Naive B cell (primary cell): ENCODE measurements at places on chromosomes 1 and 21. TPM values are rescaled to one million over a fixed set of nuclear protein-coding genes. Genes with fewer than 3 reads are reported as not detected.

GRCh38 chr1:206778031-206778430 lies 5.7 kb upstream of the IL10 start:
- DNase-seq, result no peak

GRCh38 chr1:18948913-18949685 lies 7.4 kb downstream of the IFFO2 start:
- DNase-seq, result no peak

The RABGGTB gene
- 7.3 TPM for polyA plus RNA-seq

The OR6K3 gene
- polyA plus RNA-seq, result not detected

The APCS gene
- not detected for polyA plus RNA-seq

DNA sequence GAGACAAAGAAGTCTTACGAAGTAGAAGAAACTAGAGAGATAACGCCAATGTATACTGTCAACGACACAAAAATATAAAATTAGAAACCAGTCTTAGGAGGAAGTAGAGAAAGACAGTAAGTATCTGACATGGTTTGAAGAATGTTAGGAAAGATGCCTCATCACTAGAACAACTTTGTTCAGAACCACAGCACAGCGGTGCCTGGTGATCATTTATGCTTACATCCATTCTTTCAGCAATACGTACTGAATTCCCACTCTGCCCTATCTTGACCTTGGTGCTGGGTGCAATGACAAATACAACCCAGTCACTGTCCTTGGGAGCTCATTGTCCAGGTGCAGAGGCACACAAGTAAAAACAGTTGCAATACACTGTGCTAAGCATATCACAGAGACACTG lies 104.4 kb downstream of the TM2D1 start:
- no peak for DNase-seq

GRCh38 chr21:29550205-29550604 lies 251.5 kb downstream of the BACH1 start:
- DNase-seq, result no peak

The SFN gene
- polyA plus RNA-seq, result not detected

DNA sequence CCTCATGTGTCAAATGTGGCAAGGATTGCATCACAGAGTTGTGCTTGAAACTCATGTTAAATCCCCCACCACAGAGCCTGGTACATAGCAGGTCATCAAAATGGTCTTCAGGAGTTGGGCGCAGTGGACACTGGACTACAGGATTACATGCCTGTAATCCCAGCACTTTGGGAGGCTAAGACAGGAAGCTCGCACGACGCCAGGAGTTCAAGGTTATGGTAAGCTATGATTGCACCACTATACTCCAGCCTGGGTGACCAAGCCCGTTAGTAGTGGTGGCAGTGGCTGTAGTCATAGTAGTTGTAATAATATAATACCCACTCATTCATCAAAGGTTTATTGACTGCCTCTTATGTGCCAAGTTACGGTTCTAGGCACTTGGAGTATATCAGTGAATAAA lies 123.4 kb upstream of the IRF2BP2 start:
- no peak for DNase-seq

- DNase-seq, result no peak
These were observed 356.4 kb upstream of the ST6GALNAC5 start for GRCh38 chr1:76510672-76511557.

DNA sequence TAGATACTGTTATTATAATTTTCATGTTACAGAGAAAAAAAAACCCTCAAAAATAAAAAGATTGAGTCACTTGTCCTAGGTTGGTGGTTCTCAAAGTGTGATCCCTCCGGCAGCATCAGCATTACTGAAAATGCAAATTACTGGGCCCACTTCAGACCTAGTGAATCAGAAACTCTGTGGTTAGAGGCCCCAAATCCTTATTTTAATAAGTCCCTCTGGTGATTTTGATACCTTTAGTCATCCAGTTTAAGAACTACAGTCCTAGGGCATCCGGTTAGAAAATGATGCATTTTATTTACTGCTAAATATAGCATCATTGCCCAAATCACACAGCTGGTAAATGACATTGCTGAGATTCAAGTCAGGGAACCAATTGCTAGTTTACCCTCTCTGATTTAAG lies 203.7 kb upstream of the RUNX1 start:
- DNase-seq, result no peak

DNA sequence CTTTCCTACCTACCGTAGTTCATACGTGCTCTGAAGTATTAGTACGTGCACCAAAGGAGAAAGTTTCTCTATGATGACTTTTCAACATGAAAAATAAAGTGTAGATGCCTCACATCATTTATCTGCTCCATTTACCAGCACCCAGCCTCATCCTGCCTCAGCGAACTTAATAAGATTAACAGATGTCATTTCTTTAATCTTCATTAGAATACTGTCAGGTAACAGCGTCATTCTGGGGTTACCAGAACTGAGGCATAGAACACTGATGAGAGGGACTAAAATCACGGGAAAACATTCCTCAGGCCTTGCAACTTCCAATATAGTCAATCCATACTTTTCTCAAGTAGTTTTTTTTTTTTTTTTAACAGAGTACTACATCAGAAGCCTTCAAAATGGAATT lies 43.2 kb upstream of the DISC1 start:
- DNase-seq, result no peak

The TEX38 gene
- polyA plus RNA-seq, result not detected

GRCh38 chr1:247007511-247008405 lies at the start of gene ZNF695:
Gene ZNF695 (minus strand): TSS chr1:247008057. CDS start chr1:247007908, 149 bp downstream.
- DNase-seq, result peak; percentile 79

GRCh38 chr1:204633665-204634064 lies 51.9 kb downstream of the LRRN2 start:
- DNase-seq, result no peak

DNA sequence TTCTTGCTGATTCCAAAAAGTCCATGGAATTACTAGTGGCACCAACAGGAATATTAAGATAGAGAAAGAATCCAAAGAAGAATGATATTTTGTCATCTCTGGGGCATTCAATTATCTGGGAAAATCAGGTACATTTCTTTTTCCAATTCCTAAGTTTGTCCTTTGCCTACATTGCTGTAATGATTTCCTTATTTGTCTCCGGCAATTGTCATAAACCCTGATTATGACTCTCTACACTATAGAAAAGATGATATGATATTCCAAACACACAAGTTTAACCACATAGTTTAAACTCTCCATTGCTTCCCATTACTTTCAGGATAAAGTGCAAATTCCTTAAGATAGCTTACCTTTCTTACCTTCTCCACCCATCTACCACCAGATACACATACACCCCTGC lies 647.0 kb downstream of the PLPP3 start:
- DNase-seq, result no peak

- DNase-seq, result no peak
These were observed 162.7 kb downstream of the DNM3 start for GRCh38 chr1:172003766-172004530.

- DNase-seq, result no peak
These were observed 62.9 kb downstream of the TRABD2B start for GRCh38 chr1:47934243-47934805.

DNA sequence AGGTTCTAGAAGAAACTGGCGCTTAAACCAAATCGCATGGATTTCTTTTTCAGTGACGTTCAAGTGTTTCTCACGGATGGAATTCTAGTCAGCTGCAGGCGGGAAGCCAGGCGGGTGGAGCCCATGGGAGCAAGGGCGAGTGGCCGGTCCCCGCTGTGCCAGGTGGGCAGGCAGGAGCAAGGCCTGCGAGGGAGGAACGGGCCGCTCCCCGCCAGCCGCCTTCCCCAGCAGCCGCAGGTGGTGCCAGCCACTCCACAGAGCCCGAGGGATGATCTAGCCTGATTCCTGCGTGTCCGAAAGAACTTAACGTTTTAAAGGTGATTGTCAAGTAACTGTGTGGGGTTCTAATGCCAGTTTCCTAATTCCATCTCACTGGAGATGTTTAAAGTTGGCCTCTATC lies 9.1 kb downstream of the PEX10 start:
- DNase-seq, result no peak

DNA sequence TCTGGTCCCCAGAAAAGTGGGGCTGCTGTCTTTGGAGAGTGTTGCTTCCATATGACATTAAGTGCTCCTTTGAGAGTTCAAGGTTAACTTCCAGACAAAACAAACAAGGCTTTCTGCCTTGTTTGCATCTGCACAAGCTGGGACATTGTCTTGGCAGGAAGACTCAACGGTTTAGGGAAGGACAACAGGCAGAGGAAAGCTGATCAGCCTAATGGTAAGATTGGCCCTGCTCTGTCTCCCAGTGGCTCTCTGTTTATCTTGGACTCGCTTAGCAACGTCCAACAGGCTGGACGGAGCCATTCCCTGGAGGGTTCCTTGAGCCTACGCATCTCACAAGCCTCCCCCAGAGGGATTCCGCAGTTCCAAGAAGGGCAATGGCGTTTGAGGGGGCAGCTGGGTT lies 62.2 kb upstream of the SLC44A3 start:
- DNase-seq, result no peak

DNA sequence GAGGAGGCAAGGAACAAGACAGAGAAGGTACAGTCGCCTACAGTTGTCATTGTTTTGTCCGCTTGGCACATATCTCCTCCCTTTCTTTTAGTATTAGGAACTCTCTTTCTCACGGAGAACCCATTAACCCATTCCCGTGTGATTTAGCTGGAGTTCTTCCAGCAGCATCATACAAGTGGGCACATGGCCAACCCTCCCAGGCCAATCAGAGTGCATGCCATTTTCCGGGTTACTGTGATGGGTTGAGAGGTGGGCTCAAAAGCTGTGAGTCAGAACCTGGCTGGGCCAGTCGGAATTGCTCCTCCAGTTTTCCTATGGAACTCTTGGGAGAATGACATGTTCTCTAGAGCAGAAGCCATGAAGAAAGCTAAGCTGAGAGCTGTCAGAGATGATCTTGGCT lies 83.1 kb upstream of the SOD1 start:
- no peak for DNase-seq

GRCh38 chr1:152328801-152329391 lies 3.9 kb upstream of the FLG start:
- no peak for DNase-seq

GRCh38 chr1:1600861-1601563 lies 1.1 kb upstream of the FNDC10 start:
- DNase-seq, result no peak

DNA sequence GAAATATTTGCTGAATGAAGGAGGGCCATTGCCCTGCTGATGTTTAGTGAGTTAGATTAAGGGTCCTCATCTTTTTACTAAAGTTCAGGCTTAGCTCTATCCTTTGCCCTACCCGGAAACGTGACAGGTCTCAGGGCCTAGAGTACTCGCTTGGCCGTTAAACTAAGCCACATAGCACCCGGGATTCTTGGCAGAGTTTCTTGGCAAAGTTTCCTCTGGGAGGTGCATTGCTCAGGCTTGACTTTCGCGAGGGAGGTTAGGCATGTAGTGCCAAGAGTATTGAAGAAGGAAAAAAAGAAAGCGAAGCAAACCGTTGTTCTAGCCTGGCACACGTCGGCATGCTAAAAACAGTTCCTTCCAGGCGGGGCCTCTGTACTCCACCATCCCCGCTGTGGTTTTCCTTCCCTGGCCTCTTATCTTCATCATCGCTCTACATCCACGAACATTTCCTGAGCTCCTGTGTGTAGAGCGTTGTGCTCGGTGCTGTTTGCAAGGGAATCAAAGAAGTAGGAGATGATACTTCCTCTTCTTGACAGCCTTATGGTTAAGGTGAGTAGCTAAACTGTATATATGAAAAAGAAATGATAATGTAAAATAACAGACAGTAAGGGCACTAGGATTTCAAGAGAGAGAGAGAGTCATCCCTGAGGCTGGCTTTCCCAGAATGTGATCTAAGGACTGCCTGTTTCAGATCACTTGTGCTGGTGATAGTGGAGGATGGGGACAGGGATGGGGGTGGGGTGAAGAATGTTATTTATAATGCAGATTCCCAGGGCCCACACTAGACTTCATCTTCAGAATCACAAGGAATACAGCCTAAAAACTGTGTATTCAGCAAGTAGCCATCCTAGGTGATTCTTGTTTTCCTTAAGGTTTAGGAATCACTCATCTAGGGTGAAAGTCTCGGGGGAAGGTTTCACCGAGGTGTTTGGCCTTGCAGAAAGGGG lies 18.8 kb downstream of the RNF220 start:
- no peak for DNase-seq

GRCh38 chr1:87650306-87650705 lies 321.6 kb downstream of the LMO4 start:
- no peak for DNase-seq

DNA sequence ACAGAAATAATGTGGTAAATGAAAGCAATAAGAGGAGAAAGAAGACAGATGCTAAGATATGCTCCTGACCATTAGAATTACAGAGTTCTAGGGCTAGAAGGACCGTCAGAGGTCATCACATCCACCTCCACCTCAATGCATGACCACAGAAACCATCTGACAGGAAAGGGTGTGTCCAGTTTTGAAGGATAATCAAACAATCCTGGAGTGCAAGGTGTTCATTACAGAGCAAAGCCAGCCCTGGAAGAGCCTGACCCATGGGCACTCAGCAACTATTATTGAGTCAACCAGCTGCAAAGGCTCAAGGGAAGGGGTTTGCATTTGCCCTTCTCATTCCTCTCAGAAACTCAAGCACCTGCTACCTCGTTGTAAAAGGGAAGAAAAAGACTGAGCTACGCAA lies 46.4 kb downstream of the TOR1AIP2 start:
- no peak for DNase-seq

The DYRK3 gene
- not detected for polyA plus RNA-seq

- no peak for DNase-seq
These were observed 1.7 kb upstream of the PRDM16 start for GRCh38 chr1:3067301-3067670.

GRCh38 chr1:97034651-97035050 lies 313.1 kb downstream of the PTBP2 start:
- no peak for DNase-seq

DNA sequence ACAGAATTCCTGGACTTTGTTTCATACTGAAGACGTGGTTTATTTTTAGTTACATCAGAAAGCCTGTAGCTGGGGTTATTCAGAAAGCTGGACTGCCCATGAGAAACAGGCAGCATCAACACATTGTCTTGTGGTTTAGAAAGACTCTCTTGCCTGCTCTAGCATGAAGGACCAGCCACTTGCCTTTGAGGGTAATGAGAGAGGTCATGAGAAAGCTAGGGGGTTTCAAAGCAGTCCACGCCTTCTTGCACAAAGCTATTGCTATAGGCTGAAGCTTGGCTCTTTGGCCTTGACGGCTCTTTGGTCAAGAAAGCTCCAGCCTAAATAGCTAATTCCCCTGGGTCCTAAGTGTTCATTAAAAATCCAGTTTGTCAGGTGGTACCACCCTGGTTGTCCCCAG lies 208.1 kb downstream of the PRDM2 start:
- DNase-seq, result no peak

The CCDC185 gene
- polyA plus RNA-seq, result not detected

DNA sequence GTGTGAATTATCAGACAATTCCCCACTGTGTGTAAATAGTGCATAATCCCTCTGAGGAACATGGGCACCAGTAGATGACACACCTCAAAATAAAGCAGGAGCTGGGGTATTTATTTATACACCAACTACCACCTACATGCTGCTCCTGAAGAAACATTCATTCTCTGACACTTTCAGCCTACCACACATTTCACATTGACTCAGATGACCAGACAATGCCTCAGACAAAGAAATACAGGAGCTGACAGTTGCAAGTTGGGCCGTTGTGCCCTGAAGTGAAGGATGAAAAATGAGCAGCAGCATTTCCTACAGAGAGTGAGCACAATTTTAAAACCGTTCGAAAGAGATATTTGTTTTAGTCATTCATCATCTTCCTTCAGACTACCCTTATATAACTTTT lies 63.2 kb downstream of the RGS2 start:
- DNase-seq, result no peak
